Astrocyte (in vitro differentiated cells and primary cell): ENCODE measurements at places on chromosomes 7 and 10.

GRCh38 chr10:50653758-50654157, 30.0 kb upstream of the SGMS1 start:
- DNase-seq, result no peak

DNA sequence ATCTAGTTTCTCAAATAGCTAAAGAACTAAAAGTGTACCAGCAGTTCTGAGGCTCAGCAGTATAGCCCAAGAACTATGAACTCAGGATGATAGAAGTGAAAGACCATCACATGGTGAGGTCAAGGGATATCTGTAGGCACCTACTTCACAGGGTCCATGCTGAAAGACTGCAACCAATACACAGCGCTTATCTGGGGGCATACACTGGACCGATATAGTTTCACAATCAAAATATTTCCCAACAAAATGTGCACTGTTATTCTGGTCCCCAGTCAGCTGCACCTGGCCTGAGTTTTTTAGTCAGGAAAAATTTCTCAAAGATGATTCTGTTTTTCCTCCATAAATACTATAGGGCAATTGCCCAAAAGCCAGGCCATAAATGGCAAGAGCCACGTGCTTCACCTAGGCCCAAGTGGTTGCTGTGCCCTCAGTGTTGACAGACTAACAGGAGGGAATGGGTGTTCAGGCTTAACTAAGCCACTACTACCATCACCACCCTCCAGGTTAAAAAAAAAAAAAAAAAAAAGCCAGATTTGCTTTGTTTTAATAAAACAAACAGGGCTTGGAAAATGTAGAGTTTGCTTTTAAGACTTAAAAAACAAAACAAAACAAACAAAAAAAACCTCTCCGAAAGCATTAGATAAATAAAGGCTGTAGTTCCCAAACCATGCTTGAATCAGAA, 58.5 kb downstream of the OGDH start:
- no peak for DNase-seq

- no peak for DNase-seq
These were observed 133.2 kb downstream of the DNAJB6 start for GRCh38 chr7:157470017-157470322.

DNA sequence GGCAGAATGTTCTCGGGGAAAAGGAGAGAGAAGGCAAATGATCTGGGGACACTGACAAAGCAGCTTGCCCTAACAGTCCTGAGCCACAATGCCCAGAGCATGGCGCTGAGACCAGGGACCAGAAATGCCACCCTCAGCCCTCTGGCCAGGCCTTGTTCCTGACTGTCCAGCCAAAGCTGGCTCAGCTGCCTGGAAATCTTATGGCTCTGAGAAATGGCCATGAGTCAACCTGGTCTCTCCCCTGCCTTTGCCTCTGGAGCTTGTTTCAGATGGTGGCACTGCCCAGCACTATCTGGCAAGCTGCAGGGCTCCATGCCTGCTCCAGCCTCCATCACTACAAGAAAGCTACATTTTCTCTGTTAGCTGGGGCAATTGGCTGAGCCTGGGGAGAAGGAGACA, 90.5 kb upstream of the PLXNA4 start:
- no peak for DNase-seq

- DNase-seq, result peak; percentile 61
These were observed 153.7 kb downstream of the PLXNA4 start for GRCh38 chr7:132422502-132423111.

DNA sequence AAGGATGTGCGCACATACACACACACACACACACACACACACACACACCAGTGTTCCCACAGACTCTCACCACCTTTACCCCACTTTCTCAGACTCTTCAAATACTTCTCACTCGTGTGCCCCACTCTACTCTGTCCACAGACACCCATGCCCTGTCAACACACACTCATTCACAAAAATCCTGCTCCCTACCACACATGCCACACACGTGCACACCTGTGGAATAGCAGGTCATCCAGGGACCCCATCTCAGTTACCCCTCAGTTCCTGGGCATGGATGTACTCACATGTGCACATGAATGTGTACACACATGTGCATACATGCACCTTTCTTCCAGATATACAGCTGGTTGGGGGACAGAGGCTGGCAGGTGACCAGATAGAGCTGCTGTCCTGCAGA, 142.9 kb downstream of the EMX2 start:
- no peak for DNase-seq

DNA sequence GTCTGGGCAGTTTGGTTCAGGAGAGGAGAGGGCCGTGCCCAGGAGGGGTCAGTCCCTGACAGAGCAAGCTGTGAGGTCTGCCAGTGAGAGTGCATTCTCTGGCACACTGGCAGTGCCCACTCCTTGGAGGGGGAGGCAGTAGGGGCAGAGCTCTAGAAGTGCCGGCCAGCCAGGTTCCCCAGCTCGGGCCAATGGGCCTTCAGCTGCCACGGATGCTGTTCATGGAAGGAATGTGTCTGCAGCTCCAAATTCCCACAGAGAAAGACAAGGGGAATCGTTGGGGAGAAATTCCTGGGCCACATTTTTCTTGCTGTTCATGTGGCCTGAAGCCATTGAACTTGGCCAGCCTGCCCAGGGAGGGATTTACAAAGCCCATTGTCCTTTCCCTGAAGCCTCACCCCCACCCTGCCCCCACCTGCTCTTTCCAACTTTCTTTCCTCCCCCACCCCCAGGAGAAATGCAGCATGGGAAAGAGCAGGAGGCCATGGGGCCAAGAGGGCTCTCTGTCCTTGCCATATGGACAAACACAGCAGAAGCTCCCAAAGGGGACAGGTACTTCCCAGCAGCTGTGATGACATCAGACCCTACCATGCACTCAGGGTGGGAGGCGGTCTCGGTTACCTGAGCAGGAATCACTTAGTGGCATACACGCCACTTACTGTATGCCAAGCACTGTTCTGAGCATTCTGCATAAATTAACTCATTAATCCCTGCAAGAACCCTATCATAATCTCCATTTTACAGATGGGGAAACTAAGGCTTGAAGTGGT, 70.7 kb downstream of the ARHGAP22 start:
- DNase-seq, result peak; percentile 63

DNA sequence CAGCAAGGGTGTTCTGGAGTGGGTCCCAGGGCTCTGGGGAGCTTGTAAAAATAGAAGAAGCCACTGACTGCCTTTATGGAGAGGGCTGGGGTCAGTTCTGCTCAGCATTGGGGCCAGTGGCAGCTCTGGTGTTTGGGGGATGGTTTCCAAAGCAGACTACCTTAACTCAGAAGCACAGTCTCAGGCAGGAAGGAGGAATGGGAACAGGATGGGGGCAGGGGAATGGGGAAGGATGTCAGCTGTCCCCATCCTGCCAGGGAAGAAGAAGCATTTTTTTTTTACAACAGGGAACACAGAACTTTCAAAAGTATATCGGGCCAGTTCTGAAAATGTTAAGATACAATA, 28.8 kb downstream of the TSPAN15 start:
- DNase-seq, result no peak

- DNase-seq, result peak; percentile 64
These were observed 695 bp upstream of the VDAC2 start for GRCh38 chr10:75209921-75210281.

GRCh38 chr7:22885797-22886261, 63.2 kb upstream of the TOMM7 start:
- no peak for DNase-seq

- no peak for DNase-seq
These were observed 868.1 kb downstream of the LRMDA start for GRCh38 chr10:76299501-76299900.

- peak; percentile 85 for DNase-seq
These were observed 80.7 kb upstream of the EMX2 start for GRCh38 chr10:117461766-117462423.

DNA sequence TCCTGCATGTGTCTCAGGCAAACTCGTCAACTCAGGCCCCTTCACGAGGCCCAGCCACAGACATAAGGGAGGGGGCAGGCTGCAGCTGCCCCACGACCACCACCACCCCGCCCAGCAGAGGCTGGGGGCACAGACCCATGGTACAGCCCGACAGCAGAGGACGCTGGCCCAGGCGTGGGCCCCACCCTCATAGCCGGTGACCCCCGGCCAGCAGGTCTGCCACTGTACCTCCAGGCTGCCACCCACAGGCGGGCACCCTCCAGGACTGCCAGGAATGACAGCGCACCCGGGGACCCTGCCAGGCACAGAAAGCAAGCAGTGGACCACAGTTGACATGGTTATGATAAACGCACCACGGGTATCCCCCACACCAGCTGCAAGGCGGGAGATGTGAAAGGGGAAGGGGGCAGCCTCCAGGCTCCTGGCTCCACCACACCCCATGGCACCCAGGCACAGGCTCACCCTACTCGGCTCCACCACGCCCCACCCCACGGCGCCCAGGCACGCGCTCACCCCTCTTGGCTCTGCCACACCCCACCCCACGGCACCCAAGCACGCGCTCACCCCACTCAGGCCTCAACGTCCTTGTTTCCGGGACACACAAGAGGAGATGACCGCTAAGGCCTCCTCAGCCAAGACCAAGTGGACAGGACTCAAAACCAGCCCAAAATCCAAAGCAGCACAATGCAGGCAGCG, 135.9 kb downstream of the MAD1L1 start:
- no peak for DNase-seq

- no peak for DNase-seq
These were observed 28.6 kb downstream of the KCNH2 start for GRCh38 chr7:150949564-150949963.

GRCh38 chr10:639751-640672, 49.5 kb downstream of the DIP2C start:
- DNase-seq, result no peak

DNA sequence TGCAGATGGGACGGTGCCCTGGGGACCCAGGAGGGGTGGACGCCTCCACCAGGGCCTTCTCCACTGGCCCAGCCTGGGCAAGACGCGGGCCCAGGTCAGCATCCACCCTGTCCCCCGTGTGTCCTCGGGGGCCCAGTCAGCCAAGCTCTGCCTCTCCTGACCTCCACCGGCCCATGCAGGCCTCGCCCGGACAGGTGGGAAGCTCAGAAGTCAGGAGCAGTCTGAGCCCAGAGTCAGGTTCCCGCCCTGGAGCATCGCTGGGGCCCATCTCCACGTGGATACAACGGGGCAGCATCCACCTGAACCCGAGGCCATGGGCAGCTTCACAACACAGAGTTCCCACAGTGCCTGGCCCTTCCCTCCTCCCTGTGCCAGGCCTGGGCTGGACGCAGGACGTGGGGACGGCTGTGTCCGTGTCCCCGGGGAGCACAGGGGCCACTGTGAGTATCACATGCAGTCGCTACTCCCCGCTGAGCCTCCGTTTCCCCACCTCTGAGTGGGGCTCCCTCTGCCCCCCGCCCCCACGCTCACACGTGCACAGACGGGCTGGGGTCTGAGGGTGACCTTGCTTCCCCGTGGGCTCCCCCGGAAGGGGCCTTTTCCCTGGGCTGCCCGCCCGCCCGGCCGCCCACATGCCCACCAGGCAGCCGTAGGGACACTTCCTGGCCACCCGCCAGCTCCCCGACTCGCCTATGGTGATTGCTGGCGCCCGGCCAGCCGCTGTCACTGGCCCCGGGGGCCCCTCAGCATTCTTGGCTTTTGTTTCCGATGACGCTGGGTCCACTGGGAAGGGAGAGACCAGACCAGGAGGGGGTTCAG, 64.3 kb downstream of the PDGFA start:
- no peak for DNase-seq

DNA sequence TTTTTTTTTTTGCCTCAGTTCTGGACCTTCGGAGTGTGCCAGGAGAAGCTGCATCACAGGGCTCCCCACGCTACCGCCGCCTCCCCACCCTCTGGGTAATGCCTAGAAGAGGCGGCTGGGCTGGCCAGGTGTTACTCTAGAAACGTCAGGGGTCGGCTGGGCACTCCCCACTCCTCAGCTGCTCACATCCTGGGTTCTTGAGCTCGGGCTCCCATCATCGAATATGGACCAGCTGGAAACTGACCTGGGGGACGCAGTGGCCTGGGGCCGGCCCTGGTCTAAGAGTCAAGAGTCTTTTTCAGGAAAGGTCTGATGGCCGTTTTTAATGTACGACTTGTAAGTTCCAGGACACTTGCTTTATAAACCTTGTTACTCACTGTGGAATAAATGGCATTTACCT, 326.5 kb downstream of the WDR37 start:
- DNase-seq, result no peak

GRCh38 chr7:40267583-40267982, 132.8 kb downstream of the SUGCT start:
- no peak for DNase-seq

DNA sequence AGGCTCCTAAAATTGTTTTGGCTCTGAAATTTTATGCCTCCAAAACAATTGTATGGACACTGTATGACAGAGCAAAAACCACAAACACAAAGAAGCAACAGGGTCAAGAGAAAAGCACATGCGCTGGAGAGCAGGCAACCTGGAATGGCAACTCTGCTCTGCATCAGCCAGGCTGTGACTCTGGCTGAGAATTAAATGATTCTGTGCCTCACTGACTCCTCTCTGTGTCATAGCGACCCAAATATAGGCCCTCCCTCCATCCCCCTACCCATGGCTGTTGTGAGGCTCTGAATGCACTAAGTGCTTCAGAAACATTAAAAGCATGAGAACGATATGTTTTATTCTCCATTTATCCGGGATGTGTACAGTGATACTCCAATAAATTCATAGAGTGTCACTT, 24.9 kb upstream of the NEBL start:
- DNase-seq, result no peak
